ENCODE measurements at places on chromosomes 11 and 22.

- DNase-seq, result no peak
Measured at GRCh38 chr11:86625981-86626380, 46.4 kb downstream of the ME3 start.

DNA sequence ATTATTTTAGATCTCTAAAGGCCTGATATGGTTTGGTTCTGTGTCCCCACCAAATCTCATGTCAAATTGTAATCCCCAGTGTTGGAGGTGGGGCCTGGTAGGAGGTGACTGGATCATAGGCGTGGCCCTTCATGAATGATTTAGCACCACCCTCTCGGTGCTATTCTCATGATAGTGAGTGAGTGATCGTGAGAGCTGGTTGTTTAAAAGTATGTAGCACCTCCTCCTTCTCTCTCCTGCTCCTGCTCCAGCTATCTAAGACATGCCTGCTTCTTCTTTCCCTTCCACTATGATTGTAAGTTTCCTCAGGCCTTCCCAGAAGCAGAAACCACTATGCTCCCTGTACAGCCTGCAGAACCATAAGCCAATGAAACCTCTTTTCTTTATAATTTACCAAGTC, 114.1 kb downstream of the SERGEF start:
- no peak for DNase-seq

DNA sequence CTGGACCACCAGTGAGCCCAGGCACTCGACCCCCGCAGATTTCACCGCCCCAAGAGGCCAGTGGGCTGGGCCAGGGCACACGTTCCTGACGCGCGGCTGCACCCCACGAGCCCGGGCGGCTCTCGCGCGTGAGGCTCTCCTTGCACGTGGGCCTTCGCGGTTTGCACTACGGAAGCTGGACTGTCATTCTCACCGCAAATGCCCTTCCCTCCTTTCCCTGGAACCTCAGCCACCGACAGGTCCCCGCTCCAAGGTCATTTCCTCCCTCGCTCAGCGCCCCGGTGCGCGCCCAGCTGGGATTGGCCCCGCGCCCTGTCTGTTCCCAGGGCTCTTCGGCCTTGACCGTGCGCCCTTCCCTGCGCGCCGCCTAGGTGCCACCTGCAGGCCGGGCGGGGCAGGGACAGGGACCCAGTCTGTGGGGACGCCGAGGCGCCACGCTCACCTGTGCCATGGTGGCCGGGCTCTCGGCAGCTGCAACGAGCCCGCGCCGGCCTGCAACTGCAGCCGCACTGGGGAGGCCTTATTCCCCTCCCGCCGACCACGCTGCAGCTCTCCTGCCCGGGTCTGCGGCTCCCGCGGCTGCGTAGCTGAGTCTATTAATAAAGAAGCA, 2.1 kb upstream of the CPT1A start:
- DNase-seq, result no peak

DNA sequence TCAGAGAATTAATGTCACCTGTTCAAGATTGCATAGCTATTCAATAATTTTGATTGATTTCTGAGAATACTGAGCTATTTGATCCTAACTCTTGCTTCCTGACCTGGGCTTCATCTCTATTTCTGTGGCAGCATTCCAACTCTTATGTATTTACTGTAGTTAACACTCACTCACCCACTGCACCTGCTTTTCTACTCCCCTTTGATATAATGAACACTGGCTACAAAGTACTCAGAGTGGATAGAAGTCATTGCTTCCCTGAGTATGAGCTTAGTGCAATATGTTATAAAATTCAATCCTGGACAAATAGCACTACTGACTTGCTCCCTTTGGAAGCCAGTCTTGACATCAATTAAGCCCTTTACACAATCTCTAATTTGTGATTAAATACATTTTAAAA, 117.2 kb downstream of the APIP start:
- no peak for DNase-seq

GRCh38 chr11:28086569-28086968, 21.4 kb downstream of the KIF18A start:
- DNase-seq, result peak; percentile 73

DNA sequence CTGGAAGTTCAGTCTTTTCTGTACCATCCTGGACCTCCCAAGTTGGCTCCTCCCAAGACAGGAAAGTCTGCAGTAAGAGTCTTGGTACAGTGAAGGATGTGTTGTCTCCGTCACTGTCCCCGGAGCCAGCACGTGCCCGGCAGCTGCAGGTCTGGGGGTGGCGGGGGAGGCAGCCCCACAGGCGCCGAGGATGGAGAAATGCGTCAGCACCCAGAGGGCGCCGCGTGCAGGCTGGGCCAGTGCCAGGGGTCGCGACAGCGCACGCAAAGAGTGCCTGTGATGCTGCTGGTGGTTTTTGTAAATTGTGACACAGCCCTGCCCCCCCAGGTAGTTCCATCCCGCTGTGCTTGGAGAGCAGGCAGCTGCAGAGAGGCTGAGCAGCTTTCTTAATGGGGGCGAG, 1200.5 kb downstream of the BRD1 start:
- no peak for DNase-seq
